ENCODE measurements at places on chromosomes 7 and 10. TPM values are rescaled to one million over a fixed set of nuclear protein-coding genes. Genes with fewer than 3 reads are reported as not detected.

Gene CDNF
- 0.74 TPM for polyA plus RNA-seq

- peak; percentile 54 for DNase-seq
Observed at GRCh38 chr10:48289501-48290238, 15.2 kb upstream of the FRMPD2 start.

DNA sequence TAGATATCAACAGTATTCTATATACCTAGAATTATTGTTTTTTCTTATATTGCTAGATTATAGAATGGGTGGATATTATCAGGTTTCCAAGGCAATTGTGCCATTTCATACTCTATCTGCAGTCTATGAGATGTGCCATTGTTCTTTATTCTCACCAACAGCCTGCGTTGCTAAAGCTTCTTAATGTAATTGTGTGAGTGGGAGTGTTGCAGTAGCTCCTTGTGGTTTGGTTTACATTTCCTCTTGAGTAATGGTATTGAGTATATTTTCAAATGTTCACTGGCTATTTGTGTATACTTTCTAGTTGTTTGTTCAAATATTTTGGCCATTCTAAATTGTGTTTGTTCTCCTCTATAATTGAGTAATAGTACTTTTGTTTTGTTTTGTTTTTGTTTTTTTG, 199.2 kb downstream of the TFEC start:
- no peak for DNase-seq

DNA sequence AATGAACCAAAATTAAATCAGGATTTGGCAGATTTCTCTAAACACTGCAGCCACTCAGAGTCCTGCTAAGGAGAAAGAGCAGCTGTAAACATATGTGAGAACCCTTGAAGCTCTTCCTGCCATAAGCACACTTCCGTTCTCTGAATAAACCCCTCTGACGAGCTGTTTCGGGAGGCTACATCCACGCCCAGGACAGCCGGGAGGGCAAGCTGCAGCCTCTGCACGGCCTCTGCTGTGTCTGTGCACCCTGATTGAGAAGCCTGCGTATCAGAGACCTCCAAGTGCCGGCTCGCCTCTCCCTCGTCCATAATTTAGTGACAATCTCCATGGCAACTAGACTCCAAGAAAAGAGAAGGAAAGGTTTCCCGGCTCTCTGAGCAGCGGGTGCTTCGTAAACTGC, 114.4 kb downstream of the PTPRN2 start:
- no peak for DNase-seq

GRCh38 chr10:132564249-132564605, 26.6 kb downstream of the INPP5A start:
- no peak for DNase-seq

- DNase-seq, result no peak
Observed at GRCh38 chr7:134307320-134307719, 9.4 kb downstream of the SLC35B4 start.

Gene CPA5
- not detected for polyA plus RNA-seq

GRCh38 chr7:47596502-47597202, 14.7 kb upstream of the TNS3 start:
- no peak for DNase-seq

DNA sequence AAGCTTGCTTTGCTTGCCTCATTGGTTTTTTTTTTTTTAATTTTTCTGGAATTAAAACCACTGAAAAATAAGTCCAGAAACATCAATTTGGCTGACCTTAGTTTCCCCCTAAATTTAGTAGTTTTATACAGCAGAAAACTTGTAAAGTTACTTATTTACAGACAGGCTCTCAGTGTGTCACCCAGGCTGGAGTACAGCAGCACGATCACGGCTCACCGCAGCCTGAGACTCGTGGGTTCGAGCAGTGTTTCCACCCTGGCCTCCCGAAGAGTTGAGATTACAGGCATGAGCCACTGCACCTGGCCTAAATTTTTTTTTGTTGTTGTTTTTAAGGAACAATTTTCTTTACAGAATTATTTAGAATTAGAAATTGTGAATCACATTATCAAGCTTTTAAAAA, 250.5 kb downstream of the SDK1 start:
- DNase-seq, result no peak

GRCh38 chr7:83799333-83799732, 150.4 kb upstream of the SEMA3E start:
- no peak for DNase-seq

GRCh38 chr7:148623586-148624282, 33.2 kb downstream of the C7orf33 start:
- no peak for DNase-seq

DNA sequence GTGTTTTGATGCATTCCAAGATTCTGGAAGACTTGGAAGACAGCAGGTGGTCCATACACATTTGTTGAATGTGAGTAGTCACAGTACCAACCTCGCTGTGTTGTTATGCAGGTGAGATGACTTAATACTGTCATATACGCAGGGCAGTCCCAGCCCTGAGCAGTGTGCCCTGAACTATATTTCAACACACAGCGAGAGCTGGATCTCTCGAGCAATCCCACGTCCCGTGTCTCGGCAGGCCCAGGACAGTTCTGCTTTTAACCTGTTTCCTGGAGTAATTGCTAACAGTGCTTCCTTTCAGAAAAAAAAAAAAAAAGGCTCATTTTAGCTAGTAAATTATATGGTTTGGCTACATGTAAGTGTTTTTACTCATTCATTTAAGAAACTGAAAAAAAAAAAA, 179.7 kb downstream of the PRKCQ start:
- DNase-seq, result no peak

GRCh38 chr10:62492012-62492869, 118.1 kb downstream of the ZNF365 start:
- DNase-seq, result no peak

GRCh38 chr7:133783276-133783675, 343.9 kb upstream of the LRGUK start:
- DNase-seq, result no peak

DNA sequence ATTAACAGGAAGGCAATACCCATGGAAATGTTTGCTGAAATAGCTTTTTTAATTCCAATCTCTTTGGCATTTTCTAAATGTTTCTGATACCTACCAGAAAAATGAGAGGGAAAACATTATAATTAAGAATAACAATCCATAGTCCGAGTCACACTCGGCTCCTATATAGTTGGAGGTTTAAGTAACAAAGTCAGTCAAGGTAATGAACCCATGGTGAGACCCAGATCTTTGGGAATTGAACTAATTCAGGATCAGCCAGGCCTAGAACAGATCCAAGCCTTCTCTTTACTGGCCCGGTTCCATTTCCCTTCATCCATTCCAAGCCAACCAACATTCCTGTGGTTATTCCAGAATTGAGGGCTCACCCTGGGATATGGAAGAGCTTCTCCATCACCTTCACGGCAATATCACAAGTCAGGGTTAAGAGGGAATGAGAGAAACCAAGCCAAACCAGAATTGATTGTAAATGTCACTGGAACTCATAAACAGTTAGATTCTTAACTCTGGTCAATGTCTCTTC, 28.3 kb downstream of the ABCB4 start:
- no peak for DNase-seq

DNA sequence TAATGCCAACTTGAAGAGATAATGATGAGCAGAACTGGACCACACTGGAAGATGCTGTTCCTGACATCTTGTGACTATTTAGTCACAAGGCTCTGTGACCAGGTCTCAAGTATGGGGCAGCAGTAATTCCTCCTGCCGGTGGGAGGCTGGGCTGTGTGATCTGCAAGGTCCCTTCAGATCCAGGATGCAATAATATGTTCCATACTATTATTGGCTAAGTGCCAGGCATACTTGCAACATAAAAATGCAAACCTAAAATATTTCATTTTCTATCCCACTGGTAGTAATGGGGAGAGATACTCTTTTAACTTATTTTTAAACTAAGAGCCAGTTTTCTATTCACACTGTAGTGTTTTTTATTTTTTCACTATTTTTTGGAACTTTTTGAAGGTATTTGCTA, 171.5 kb downstream of the CYP26A1 start:
- no peak for DNase-seq

Gene PNLIPRP1
- 0.16 TPM for polyA plus RNA-seq

Gene GPAM
- polyA plus RNA-seq, result 10.7 TPM

Gene CARD11
- 0.14 TPM for polyA plus RNA-seq

GRCh38 chr7:133784486-133785001, 342.6 kb upstream of the LRGUK start:
- DNase-seq, result no peak

- no peak for DNase-seq
Observed at GRCh38 chr10:21624951-21625350, 90.9 kb downstream of the MLLT10 start.

Gene PON3
- 2.7 TPM for polyA plus RNA-seq

- peak; percentile 13 for DNase-seq
Observed at GRCh38 chr10:17085011-17085725, 44.4 kb downstream of the CUBN start.

- peak; percentile 82 for DNase-seq
Observed at GRCh38 chr7:5354460-5355232, 69.0 kb downstream of the TNRC18 start.

GRCh38 chr7:151756866-151757265, 120.0 kb downstream of the PRKAG2 start:
- no peak for DNase-seq

Gene CALHM2
- polyA plus RNA-seq, result 23.5 TPM

Gene GSTO2
- 0.51 TPM for polyA plus RNA-seq

Gene LRRC4
- 0.75 TPM for polyA plus RNA-seq

Gene HYAL4
- not detected for polyA plus RNA-seq

GRCh38 chr10:75493464-75493863, 62.0 kb downstream of the LRMDA start:
- DNase-seq, result no peak

Gene PHYH
- 56.7 TPM for polyA plus RNA-seq

DNA sequence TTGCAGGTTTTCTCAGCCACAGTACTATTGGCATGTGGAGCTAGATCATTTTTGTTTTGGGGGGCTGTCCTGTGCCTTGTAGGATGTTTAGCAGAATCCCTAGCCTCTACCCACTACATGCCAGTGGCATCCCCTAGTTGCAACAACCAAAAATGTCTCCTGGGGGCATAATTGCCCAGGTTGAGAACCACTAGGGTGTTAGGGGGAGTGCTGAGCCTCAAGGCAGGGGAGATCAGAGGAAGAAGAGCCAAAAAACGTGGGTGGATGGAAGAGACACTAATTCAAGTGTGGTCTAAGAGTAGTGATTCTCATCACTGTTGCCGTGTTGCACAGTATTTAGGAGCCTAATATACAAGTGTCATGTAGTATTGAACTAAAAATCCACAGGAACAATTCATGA, 31.7 kb upstream of the CCNY start:
- no peak for DNase-seq

GRCh38 chr7:124940306-124940705, 10.7 kb upstream of the POT1 start:
- no peak for DNase-seq

Gene PPP1R17
- polyA plus RNA-seq, result not detected

DNA sequence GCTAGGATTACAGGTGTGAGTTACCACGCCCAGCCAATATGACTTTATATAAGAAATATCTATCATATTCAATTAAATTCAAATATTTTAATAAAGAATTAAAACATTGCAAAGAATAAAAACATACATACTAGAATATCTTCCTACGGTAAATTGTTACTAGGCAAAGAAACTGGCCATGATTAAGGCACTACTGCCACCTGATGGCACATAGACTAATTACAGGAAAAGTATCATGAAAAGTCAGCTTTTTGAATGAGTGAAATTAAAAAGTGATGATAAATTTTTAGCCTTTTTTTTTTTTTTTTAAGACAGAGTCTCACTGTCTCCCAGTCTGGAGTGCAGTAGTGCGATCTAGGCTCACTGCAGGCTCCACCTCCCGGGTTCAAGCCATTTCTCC, 30.9 kb downstream of the MRPS33 start:
- no peak for DNase-seq

GRCh38 chr10:131580076-131580652, 268.6 kb upstream of the TCERG1L start:
- DNase-seq, result no peak

Gene DKK1
- 5.1 TPM for polyA plus RNA-seq

GRCh38 chr7:12731214-12731656, 43.8 kb downstream of the ARL4A start:
- DNase-seq, result no peak

Gene CYP3A4
- polyA plus RNA-seq, result not detected

Gene PROSER2
- polyA plus RNA-seq, result 0.80 TPM

Gene SRRM3
- 36.2 TPM for polyA plus RNA-seq

Gene WDR86
- 0.22 TPM for polyA plus RNA-seq

Gene MEST
- 4.5 TPM for polyA plus RNA-seq

Gene SFRP4
- polyA plus RNA-seq, result 0.20 TPM

DNA sequence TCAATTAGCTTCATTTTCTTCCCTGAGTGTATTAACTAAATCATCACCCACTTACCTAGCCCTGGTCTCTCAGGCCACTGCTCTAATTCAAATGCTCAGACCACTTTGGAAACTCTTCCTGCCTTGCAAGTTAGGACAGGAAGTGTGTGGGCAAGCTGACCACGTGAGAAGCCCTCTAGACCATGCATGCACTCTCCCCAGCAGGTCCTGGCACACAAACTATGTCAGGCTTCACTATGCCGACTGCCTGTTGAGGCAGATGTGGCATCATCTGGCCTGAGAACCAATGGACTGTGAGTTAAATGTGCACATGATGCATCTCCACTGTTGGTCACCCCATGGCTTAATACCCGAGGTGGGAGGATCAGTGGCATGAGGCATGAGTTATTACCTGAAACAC, 439.6 kb downstream of the GRID1 start:
- no peak for DNase-seq

DNA sequence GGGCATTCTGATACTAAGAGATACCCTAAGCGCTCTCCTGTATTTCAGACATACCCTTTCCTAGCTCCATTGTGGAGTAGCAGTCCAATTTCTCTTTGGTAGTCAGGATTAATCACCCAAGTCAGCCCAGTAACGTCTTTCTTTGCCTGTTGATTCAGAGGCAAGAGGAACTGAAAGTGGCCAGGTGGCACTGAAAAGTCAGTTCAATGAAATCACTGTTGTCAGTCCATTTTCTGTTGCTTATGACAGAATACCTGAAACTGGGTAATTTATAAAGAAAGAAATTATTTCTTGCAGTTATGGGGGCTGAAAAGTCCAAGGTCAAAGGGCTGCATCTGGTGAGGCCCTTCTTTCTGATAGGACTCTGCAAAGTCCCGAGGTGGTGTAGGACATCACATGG, 40.2 kb downstream of the ANKRD61 start:
- no peak for DNase-seq

- DNase-seq, result peak; percentile 57
Observed at GRCh38 chr7:105621617-105622016, 40.3 kb upstream of the EFCAB10 start.

Gene ANKIB1
- polyA plus RNA-seq, result 11.2 TPM

Gene UBE2H
- 26.0 TPM for polyA plus RNA-seq

All from heart right ventricle (tissue), 16 donors.